ENCODE measurements at places on chromosomes 13 and 19. TPM values are rescaled to one million over a fixed set of nuclear protein-coding genes. Genes with fewer than 3 reads are reported as not detected.

GRCh38 chr13:91762957-91763356 is 364.5 kb downstream of the GPC5 start:
- DNase-seq = no peak

The ERICH4 gene
- not detected for total RNA-seq

The MAMSTR gene
- 2.6 TPM for total RNA-seq

- DNase-seq = no peak
Measured at GRCh38 chr13:79932556-79932955, 408.4 kb downstream of the SPRY2 start.

GRCh38 chr13:28984825-28985224 is 164.7 kb downstream of the MTUS2 start:
- DNase-seq = no peak

DNA sequence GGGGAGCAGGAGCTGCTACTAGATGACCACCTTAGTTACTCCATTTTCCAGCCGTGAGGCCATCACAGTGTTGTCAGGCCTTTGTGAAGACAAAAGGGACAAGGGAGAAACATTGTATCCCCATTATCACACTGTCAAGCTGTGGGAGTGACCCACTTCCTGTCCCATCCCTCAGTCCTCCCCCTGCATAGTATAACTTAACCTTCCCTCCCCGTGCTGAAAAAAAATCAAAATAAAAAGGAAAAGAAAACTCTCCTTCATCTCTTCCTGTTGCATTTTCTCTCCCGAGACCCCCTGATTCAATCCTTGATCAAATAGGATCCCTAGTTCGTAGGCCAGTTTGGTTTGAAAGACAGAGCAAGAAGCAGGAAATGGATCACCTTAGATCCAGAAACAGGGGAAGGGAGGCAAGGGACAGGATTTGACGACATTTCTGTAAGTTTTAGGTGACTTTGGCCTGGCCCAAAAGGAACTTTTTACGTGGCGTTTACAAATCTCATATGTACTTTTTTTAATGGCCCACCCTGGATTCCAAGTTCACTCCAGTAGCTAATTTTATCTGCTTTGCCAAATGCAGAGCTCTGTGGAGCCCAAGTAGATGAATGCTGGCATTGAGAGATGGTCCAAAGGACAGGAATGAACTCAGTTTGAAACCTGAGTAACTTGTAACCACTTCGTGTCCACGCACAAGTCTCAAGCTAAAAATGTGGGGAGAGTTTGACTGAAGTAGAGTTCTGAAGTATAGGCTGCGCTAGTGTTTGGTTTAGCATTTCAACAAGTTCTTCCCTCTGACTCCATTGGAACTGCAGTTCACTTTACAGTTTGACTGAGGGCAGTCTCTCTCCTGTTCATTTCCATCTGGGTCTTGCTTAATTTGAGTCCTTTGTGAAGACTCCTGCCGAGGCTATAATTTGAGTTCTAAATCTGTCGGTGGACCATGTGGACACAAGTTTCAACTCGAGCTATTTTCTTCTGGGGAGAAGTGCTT is 16.6 kb upstream of the GATAD2A start:
- no peak for DNase-seq

The CGB5 gene
- total RNA-seq = not detected

DNA sequence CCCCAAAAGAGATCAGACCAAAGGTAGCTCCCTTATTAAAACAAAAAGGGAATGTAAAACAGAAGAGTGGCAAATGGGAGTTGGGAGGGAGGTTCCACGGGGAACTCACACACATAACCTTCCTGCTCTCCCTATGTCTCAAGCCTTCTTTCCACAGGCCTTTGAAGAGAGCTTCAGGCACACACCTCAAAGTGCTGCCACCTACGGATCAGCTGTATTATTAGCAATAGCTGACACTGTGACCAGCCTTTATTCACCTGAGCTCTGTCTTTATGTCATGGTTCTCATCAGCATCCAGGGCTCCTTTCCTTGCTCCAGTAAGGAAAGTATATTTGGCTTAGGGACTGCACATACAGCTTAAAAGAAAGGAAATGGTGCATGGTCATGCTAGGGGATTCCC is 11.3 kb downstream of the ZNF571 start:
- no peak for DNase-seq

The ZNF699 gene
- total RNA-seq = 6.7 TPM

DNA sequence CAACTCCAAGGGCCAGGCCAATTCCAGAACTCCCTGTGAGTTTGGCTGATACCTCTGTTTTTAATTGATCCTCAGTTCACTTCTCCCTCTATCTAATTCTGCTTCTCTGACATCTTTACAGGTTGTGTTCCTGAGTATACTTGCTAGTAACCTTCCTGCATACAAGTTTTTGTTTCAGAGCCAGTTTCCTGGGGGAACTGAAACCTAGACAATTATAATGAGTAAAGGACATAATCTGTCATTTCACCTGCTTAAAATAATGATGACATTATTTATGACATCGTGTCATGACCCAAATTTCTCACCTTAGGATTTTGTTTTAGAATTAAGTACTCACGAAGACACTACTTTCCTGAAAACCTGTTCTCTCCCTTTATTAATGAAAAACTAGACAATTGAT is 12.5 kb upstream of the MYCBP2 start:
- no peak for DNase-seq

The PRKACA gene
- 103 TPM for total RNA-seq

GRCh38 chr19:24048261-24048660 is 38.7 kb upstream of the ZNF254 start:
- DNase-seq = no peak

- DNase-seq = no peak
Measured at GRCh38 chr19:32199501-32200040, 145.8 kb upstream of the ZNF507 start.

GRCh38 chr19:34276614-34277013 is 22.3 kb downstream of the GARRE1 start:
- no peak for DNase-seq

- no peak for DNase-seq
Measured at GRCh38 chr19:14410091-14411051, 8.8 kb downstream of the DDX39A start.
